Activated naive CD8-positive, alpha-beta T cell treated with anti-CD3 and anti-CD28 coated beads, Interleukin-2, amount 50 U/mL, for 16 hours (primary cell): ENCODE measurements at places on chromosomes 16 and 17.
A peak's percentile ranks its signal among the peaks of the same experiment; 100 is the strongest.

DNA sequence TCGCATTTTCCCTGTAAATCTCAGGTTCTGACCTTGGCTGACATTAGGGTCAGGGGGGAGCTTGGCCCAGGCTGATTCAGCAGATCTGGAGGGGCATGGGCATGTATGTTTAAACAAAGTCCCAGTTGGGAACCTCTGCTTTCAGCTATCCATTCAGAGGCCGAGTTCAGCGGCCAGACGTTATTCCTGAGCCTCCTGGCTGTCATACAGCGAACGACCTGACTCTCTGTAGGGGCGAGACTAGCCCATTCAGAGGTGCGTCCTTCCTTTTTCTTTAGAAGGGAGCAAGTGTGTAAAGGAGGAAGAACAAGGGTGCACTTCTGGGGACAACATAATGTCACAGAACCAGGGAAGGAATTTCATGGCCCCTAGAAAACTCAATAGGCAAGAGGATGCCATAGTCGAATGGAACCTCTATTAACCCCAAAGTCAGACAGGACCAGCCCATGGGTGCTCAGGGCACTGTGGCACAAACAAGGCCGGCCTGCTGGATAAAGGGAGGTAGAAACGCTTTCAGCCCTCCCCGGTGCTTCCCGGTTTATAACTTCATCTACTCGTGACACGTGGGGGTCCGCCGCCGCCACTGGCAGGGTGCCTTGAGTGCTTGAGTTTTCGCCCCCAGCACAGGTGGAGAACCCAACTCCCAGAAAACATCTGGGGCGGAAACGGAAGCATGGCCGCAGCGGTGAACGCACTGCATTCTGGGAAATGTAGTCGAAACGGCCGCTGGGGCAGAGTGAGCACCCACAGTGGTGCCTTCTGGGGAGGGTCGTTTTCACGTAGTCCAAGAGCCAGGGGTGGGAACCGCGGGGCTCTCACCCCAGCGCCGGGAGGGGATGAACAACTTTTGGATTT is 33.2 kb upstream of the PLCG2 start:
- DNase-seq, result peak; percentile 49

DNA sequence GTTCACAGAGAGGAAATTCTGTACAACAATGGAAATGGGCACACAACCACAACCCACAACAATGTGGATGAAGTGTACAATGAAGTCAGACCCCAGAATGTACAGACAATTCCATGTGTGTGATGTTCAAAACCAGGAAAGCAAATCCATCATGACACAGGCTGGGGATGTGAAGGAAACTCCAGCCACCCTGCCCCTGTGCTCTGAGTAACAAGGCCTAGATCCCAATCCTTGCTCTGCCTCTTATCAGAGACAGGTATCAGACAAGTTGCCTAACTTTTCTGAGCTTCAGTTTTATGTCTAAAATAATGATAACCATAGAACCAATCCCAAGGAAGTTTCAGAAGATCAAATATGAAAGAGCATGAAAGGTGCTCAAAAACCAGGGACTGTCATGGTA is 1.8 kb upstream of the C16orf95 start:
- DNase-seq, result no peak

GRCh38 chr16:54282202-54282927 is 4.2 kb downstream of the IRX3 start:
- DNase-seq, result no peak

- no peak for DNase-seq
Measured at GRCh38 chr17:62592341-62593099, 35.0 kb upstream of the MRC2 start.

GRCh38 chr16:12225806-12226465 is 249.4 kb downstream of the SNX29 start:
- DNase-seq, result no peak

DNA sequence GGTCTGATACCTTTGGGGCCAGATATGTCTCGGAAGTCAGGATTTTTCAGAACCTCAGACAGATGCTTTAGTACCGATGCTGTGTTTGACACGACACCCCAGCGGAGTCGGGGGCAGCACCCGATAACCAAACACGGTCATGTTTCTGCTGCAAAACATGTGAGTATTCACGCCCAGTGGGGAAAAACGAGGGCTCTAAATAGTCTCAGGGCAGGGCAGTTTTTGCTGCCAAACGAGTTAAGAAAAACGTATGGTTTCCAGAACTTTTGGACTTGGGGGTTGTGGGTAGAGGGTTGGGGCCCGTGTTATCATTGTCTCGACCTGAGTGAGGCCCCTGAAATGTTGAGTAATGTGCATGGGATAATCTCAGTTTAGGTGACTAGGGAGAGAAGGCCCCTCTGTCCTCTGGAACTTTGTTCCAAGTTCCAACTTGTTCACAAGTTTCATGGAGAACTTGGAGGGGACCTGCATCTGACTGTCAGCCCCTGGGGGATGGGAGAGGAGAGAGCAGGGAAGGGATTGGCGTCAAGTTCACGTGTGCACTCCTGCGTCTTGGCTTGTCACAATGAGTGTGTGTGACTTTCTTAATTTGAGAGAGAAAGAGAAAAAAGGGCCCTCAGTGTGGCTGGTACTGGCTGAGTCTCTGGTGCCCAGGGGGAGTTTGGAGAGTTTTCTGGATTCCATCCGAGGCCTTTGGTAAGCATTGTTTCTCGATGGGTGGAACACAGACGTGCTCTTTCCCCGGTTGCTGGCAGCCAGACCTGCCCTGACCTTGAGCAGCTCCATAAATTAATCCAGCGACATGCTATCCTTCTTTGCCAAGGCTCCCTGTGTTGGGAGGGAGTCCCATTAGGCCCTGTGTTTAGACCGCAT is 83.9 kb upstream of the CIBAR2 start:
- DNase-seq, result no peak

GRCh38 chr16:82037666-82038065 is 2.6 kb downstream of the HSD17B2 start:
- DNase-seq, result no peak

DNA sequence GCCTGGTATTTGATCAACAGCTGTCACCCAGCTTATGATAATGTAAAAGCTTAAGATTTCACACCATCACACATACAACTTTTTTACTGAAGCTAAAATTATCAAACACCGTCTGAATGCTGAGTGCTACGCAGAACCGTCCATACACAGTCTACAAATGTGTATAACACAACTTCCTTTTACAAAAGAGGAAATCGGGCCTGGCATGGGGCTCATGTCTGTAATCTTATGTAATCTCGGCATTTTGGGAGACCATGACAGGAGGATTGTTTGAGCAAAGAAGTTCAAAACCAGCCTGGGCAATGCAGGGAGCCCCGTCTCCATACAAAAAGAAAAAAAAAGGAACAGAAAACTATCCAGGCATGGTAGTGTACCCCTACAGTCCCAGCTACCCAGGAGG is 19.6 kb upstream of the QRICH2 start:
- DNase-seq, result no peak

DNA sequence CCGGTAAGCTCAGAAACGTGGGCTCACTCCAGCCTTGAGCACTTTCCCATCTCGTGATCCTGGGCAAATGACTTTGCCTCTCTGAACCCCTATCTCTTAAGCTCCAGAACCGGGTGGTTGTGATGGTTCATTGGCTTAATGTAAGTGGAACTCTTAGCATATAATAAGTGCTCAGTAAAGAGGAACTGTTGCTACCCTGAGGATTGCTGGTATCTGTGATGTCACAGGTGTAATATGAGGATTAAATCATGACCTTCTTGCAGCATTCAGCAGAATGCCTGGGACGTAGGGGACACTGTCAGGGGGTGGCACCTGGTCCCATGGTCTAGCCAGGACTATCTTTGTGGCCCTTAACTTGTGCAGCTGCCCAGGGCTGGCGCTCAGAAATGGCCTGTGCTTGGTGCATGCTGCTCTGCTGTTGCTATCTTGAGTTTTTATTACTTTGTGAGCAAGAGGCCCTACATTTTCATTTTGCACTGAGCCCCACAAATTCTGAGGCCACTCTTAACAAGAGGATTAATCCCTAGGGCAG is 68.8 kb downstream of the SREBF1 start:
- no peak for DNase-seq

DNA sequence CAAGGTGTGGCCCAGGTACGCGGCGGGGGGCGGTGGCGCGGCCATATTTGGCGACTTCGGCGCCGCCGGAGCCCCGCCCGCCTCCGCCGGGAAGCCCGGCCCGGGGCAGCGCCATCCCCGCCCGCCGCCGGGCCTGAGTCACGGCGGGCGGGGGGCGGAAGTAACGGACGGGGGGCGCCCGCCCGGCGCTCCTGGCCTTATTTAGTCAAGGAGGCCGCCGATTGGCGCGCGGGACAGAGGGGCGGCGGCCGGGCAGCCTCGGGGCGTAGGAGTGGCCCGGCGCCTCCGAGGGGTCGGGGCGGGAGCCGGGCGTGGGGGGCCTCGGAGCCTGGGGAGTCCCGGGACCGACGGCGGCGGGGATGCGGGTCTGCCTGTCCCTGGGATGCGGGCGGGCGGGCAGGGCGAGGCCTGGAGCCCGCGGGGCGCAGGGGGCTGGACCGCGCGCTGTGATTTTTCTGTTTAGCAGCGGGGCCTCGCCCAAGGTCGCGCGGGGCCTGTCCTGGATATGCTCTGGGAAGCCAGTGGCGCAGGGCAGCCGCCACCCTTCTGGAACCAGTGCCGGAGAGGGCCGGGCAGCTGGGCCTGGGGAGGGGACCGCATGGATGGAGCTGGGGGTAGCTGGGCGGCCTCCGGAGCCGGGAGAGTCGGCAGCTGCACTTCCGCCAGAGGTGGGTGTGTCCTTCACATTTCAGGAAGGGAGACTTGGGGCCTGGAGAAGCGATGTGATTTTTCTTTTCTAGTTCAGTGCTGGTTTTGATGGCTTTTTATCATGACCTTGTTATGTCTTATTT is 2.3 kb upstream of the ACTG1 start:
- DNase-seq, result peak; percentile 29

GRCh38 chr17:72416905-72417304 is 296.1 kb downstream of the SOX9 start:
- no peak for DNase-seq

DNA sequence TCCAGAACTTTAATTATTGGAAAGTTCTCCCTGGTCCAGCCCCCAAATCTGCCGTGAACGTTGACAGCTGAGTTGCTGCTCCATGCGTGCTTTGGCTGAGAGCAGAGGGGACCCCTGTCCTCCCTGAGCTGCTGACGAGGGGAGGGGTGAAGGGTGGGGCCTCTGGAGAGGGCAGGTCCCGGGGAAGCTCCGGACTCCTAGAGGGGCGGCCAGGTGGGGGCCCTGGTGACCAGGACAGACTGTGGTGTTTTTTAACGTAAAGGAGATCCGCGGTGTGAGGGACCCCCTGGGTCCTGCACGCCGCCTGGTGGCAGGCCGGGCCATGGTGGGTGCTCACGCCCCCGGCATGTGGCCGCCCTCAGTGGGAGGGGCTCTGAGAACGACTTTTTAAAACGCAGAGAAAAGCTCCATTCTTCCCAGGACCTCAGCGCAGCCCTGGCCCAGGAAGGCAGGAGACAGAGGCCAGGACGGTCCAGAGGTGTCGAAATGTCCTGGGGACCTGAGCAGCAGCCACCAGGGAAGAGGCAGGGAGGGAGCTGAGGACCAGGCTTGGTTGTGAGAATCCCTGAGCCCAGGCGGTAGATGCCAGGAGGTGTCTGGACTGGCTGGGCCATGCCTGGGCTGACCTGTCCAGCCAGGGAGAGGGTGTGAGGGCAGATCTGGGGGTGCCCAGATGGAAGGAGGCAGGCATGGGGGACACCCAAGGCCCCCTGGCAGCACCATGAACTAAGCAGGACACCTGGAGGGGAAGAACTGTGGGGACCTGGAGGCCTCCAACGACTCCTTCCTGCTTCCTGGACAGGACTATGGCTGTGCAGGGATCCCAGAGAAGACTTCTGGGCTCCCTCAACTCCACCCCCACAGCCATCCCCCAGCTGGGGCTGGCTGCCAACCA is at the start of gene MC1R:
Gene MC1R, plus strand, starts transcription at position 410 of the 895 bp plus-strand sequence. Its CDS starts 397 bp downstream, at position 807.
- DNase-seq, result no peak

- DNase-seq, result no peak
Measured at GRCh38 chr17:77191244-77191643, 50.5 kb downstream of the SEC14L1 start.

DNA sequence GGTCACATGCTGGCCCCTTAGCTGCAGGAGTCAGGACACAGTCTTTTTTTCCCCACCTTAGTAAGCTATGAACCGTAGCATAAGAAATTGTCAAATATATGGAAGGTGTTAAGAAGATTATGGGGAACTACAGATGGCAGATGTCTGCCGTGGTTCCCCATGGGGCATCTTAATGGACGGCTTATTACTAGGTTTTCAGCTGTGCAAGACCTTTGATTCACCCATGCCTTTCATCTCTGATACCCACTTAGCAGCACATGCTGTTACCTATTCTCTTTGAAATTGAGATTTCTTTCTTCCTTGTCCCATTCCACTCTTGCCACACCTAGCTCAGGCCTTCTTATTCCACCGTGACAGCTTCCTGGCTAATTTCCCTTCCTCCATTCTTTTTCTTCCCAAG is 70.7 kb downstream of the RPTOR start:
- no peak for DNase-seq

DNA sequence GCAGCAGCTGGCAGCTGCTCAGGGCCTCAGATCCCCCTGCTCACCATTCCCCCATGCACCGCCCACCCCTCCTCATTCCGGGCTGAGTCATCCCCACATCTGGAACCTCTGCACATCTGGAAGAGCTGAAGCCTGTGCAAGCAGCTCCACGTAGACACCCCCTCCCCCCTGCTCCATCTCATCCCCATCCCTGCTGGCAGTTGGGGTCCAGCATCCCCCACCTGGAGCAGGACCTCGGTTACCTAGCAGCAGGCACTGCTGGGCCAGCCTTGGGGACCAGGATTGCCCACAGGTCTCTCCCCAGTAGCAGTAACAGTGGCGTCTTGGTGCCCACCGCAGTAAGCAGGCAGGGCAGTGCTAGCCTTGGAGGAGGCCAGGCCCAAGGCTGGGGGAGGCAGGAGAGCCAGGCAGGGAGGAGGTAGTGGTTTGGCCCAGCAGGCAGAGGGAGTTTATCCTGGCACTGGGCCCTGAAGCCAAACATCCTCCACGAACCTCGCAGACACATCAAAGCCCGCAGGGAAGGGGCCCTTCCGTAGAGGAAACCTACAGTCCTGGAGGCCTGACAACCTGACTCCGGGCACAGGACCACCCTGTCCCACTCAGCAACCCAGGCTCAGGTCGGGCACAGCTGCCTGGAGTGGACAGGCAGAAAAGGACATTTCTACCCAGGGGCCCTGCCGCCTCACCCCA is 7.7 kb upstream of the TMEM92 start:
- no peak for DNase-seq

DNA sequence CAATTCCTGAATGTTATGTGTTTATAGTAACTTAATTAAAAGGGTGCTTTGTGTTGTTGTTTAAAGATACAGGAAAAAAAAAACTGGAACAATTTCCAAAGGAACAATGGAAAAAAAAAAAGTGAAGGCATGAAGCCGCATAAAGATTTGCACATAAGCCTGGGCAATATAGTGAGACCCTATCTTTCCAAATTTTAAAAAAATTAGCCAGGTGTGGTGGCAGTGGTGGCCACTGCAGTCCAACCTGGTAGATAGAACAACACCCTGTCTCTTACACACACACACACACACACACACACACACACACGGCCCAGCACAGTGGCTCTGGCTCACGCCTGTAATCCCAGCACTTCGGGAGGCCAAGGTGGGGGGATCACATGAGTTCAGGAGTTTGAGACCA is 21.9 kb downstream of the GJC1 start:
- no peak for DNase-seq

- no peak for DNase-seq
Measured at GRCh38 chr16:23509441-23509754, 896 bp downstream of the GGA2 start.
